ENCODE measurements at places on chromosomes 3 and 15.

GRCh38 chr15:31313223-31313622 is 13.4 kb upstream of the KLF13 start:
- no peak for DNase-seq

GRCh38 chr3:27927882-27928281 is 205.8 kb upstream of the EOMES start:
- no peak for DNase-seq

GRCh38 chr15:100330629-100331215 is 11.1 kb downstream of the ADAMTS17 start:
- no peak for DNase-seq

- DNase-seq = no peak
Measured at GRCh38 chr15:93241696-93242585, 152.9 kb upstream of the RGMA start.

DNA sequence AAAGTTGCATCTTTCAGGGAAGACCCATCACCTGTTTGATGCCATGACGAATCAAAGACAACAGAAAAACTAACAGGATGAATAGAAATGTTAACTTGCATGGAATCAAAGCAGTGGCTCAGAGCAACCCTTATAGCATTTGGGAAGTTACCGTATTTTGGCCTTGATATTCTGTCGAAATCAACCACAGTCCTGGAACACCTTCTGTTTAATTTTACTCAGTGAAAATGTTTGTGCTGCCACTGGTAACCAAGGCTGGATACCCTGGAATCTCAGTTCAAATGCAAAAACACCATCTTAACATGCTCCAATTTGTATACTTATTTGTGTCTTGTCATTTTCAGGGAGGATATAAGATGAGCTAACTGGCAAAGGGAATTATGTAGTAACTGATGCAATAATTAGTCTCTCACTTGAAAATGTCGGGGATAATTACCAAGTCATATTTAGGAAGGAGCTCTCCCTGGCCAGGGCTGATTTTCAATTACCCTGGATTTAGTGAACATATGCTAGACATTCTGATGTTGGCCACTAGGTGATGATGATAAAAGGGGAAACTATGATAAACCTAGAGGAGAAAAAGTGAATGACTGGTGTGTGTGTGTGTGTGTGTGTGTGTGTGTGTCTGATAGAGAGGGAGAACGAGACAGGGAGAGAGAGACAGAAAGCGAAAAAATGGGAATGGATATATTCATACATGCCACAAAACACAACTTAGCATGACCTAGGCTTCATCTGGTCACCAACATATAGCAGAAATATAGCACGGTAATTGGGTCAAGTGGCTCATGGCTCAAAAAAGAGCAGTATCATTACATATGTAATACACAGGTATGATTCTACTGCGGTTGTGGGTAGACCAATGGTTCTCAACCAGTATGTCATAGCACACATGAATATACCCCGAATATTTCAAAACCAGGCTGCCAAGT is 19.0 kb upstream of the PRICKLE2 start:
- DNase-seq = no peak

DNA sequence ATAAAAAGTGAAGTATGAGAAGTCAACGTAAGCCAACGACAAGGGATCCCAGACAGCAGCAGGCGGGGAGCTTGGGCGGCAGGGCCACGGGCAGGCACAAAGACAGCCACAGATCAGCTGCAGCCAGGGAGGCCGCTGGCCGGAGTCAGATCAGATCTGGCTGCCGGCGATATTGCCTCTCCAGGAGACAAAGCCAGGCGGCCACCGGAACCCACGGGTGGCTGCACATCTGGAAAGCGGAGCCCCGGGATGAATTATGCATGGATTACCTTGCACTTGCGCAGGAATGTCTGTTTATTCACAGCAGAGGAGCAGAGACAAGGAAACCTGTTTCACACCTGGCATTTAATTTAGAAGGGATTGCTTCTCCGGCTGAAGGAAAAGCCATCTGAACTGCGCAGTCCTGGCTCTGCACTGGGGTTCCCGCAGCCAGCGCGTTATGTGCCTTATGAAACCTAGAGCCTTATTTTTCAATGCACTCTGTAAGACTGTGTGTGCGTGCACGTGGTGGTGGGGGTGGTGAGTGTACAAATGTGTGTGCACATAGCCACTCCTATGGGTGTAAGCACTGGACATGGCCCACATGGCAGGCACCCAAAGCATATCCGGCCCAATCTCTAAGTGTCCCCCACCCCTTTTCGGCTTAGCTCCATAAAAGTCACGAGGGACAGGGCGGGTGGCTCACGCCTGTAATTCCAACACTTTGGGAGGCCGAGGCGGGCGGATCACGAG is 427.8 kb upstream of the MCTP2 start:
- no peak for DNase-seq

- no peak for DNase-seq
Measured at GRCh38 chr15:64430000-64430735, 30.2 kb upstream of the ZNF609 start.

GRCh38 chr3:152364237-152364636 is 95.5 kb downstream of the MBNL1 start:
- DNase-seq = no peak

DNA sequence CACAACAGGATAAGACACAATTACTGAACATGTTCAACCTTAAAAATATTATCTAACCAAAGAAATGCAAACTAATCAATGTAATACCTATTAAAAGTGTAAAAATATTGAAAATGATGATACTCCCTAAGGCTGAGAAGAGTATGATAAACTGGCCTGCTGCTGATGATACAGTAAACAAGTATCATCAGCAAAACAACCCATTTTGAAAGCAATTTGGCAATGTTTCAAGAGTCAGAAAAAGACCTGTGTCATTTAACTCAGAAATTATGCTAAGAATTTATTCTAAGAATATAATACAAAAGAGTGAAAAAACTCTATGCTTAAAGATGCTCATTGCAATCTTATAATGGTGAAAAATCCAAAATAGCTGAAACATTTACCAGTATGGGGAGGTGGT is 22.1 kb downstream of the CCDC191 start:
- no peak for DNase-seq

DNA sequence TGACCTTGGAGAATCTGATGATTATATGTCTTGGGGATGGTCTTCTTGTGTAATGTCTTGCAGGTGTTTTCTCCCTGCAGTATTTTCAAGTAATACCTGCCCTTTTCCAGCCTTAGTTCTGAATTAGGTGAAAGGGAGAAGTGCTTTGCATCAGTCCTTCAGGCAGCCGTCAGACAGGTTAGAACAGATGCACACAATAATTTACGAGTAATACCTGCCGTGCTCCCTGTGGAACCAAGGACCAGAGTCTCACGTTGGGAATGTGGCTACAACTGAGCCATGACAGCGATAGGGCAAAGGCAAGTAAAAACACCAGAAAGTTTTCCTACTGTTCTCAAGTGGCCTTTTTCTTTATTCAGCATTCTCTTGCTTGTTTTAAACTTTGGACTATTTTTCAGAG is 69.1 kb downstream of the CHCHD6 start:
- DNase-seq = no peak

- no peak for DNase-seq
Measured at GRCh38 chr15:79962178-79962577, 8.8 kb downstream of the BCL2A1 start.

GRCh38 chr3:98730338-98730737 is 32.8 kb upstream of the ST3GAL6 start:
- DNase-seq = no peak

GRCh38 chr15:43229977-43230376 is 9.2 kb upstream of the EPB42 start:
- DNase-seq = no peak

DNA sequence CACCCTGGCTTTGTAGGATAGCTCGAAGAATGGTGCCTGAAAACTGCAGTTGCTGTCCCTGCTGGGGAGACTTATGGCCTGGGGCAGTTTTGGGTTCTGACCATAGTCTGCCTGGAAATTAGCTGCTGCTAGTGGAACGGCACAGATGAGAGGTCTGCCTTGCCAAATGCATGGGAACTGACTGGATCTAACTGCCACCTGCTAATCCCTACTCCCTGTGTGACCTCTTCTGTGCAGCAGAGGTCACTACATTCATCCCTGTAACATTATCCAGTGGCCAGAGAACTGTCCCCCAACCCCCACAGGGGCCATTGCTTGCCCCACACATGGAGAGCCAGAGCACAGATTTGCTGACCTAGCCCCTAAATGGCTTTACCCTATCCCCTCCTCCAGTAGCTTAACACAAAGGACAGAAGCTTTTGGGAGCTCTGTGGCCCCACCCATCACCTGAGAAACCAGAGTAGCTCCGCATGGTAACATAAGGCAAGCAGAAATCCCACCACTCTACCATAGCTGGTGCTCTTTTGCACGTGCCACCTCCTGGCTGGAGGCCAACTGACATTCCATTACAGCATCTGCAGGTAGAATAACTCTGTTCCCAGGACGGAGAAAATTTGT is 840.0 kb downstream of the EPHA3 start:
- no peak for DNase-seq

DNA sequence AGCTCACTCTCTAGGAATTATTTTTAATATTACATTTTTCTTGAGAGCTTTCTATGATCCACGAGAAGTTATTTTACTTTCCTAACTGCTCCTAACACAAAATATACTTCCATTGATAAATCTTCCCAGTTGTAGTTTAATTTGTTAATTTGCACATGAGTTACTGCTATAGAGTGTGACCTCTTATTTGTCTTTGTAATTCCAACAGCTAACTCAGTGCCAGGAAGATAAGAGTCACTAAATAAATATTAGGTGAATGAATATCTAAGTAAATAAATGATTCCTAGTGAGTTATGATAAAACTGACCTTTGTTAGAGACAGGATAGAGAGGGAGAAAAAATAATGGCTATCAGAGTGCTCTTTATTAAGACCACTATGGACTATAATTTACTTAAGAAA is 319.9 kb downstream of the NAALADL2 start:
- no peak for DNase-seq

DNA sequence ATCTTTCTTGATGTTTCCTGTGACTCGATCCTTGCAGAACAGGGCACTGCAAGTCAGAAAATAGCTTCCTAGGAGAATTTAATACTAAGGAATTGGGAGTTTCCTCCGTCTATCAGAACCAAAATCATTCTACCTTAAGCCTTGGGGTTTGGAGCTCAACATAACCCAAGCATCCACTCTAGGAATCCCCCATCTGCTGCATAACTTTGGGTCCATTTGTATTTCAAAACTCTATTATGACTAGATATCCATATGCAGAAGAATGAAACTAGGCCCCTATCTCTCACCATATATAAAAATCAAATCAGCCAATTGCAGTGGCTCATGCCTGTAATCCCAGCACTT is 61.7 kb upstream of the AKAP13 start:
- DNase-seq = no peak

GRCh38 chr3:22885039-22885438 is 318.1 kb upstream of the UBE2E2 start:
- no peak for DNase-seq

- no peak for DNase-seq
Measured at GRCh38 chr15:40918799-40919392, 10.2 kb upstream of the DLL4 start.

GRCh38 chr3:184097556-184097955 is 692 bp downstream of the HTR3E start:
- DNase-seq = no peak

GRCh38 chr3:16181361-16181760 is 6.9 kb downstream of the GALNT15 start:
- no peak for DNase-seq

GRCh38 chr3:151197228-151197627 is 5.8 kb downstream of the GPR171 start:
- no peak for DNase-seq

DNA sequence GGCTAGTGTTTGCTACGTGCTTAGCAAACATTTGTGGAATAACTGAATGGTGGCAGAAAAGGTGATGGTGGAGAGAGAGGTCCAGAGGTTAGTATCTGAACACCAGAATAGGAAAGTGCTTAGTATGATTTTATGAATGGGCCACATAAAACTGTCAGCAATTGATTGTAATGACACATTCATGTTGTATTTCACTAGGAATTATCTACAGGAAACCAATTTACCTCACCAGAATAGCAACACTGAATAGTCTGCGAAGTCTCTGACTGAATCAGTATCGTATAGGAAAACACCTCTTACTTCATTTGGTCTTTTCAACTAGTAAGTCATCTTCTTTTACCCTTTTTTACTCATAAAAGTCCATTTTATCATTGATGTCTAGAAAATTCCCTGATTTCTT is 8.2 kb upstream of the ATP11B start:
- no peak for DNase-seq

- no peak for DNase-seq
Measured at GRCh38 chr3:170418422-170419398, at the start of gene CLDN11. Gene CLDN11 (plus strand): TSS chr3:170418868. CDS start chr3:170419067, 199 bp downstream.

- DNase-seq = no peak
Measured at GRCh38 chr3:16309558-16309957, 44.5 kb downstream of the OXNAD1 start.

GRCh38 chr3:153963012-153963411 is 158.2 kb upstream of the ARHGEF26 start:
- no peak for DNase-seq

- DNase-seq = no peak
Measured at GRCh38 chr3:20837676-20838302, 651.8 kb upstream of the SGO1 start.

- no peak for DNase-seq
Measured at GRCh38 chr3:126311338-126311978, 45.8 kb downstream of the KLF15 start.

GRCh38 chr3:181752202-181752671 is 40.5 kb downstream of the SOX2 start:
- no peak for DNase-seq
